ENCODE measurements at places on chromosomes 6 and 20. TPM values are rescaled to one million over a fixed set of nuclear protein-coding genes. Genes with fewer than 3 reads are reported as not detected.

NT5E gene
- 428 TPM for total RNA-seq

LGSN gene
- not detected for total RNA-seq

SLCO4A1 gene
- 1.3 TPM for total RNA-seq

CTSA gene
- 114 TPM for total RNA-seq

DACT2 gene
- not detected for total RNA-seq

TCP11 gene
- 0.15 TPM for total RNA-seq

NR2E1 gene
- not detected for total RNA-seq

Measured in smooth muscle cell of trachea (primary cell).